Karpas-422 (cell line): ENCODE measurements at places on chromosomes 6 and 20. TPM values are rescaled to one million over a fixed set of nuclear protein-coding genes. Genes with fewer than 3 reads are reported as not detected.

Gene MATN4
- total RNA-seq = not detected in 2 replicates

DNA sequence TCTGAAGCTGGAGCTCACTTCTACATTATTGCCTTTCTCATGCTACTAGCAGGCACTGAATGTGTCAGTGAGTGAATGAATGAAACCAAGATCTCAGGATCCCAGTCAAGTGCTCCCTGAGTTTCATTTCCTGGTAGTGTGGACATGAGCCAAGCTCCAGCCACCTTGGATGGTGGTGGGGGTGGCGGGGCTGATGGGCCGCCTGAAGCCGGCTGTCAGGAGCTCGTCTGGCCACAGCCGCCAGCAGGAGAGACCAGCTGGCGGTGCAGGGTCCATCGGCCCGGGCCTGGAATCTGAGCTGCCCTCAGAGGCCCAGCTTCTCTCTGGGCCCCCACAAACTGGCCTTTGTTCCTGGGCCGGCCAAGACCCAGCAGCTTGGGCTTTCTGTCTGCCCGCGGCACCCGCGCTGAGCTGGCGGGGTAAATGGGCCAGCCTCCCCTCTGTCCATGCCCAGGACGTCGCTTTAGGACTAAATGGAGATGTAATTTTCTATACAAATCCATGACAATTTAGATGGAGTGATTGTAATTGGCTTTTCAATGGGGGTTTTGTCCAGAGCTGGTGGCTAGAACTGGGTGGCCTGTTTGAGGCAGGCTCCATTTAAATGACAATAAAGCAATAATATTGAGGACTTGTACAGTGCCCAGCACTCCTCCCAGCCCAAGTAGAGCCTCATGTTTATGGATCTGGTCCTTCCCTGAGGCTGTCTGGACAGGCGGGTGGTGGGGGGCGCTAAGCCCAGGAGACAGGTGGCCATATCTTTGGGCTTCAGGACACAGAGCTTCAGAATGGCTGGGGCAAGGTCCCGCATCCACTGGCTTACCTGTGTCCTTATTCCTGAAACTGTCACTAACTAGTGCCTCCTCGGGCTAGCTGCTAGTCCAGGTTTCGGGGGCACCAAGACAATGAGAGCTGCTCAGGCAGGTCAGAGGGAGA, 43.5 kb downstream of the NOL4L start:
- DNase-seq = no peak

Gene SPO11
- total RNA-seq = not detected in 2 replicates

DNA sequence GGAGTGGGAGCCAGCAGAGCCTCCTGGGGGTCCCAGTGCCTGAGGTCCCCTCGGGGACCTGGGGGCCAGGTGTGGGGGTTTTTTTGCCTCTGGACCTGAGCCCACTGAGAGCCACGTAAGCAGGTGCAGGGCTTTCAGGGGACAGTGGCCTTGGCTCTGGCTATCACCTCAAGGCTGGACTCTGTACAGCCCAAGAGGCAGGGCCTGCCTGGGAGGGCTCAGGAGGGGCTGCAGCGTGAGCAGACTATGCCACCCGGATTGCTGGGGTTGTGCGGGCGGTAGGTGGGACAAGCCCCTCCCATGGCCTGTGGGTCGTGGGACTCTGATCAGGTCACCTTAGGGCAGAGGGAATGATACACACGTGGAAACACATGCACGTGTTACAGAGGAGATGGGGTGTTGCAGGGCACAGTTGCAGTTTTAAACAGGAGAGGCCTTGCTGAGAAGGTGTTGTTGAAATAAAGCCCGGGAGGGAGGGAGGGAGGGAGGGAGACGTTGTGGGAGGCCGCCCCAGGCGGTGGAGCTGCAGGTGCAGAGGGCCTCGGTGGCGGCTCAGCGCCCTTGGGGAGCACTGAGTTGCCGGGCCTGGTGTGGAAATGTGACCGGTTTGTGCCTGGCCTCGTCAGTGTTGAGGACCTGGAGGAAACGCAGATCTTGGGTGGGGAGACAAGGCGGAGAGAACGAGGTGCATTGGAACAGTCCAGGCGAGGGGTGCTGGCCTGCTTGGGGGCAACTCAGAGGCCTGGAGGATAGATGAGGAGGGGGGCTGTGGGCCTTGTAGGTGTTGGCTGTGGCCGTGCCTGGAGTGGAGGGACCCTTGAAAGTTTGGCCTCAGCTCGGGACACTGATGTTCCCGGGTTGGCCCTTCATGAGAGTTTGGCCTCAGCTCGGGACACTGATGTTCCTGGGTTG, 2.3 kb downstream of the TCEA2 start:
- peak; percentile 84 for DNase-seq

Gene AGPAT4
- total RNA-seq = 2.1 and 6.2 TPM in 2 replicates

DNA sequence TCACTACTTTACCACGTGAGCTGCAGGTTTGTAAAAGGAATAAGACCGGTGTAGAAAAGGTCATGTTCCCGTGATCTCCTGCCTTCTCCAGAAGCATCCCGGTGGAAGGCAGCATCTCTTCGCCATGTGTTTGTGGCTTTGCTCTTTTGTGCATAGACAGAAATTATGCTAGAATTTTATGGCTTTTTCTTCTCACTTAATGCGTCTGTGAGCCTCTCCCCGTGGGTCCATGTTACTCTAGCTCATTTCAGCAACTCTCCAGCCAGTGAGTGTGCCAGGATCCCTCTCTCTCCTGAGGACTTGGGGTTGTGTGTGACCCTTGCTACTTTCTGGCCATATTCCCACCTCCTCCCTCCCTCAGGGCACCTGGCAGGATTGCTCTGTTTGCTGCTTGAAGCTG, 289.5 kb downstream of the CDH4 start:
- no peak for DNase-seq

Gene BFSP1
- total RNA-seq = not detected in 2 replicates

DNA sequence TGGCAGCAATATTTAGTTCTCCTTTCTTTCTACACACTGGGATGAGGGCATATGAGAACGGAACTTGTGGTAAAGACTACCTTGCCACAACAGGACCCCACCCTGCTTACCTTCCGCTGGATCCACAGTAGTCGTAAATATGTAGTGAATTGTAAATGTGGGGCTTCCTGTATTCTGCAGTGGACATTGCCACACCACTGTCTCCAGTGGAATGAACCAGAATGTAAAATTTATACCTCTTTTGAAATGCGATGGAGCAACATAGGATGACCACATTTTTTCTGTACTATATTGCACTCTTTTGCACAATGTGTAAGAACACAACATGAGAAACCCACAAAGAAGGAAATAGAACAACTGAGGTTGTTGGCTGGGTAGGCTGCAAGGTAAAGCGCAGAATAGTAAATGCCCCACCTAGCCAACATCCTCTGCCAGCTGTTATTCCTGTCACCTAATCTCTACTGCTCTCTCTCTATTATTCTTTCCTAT, 16.1 kb upstream of the RIPOR2 start:
- DNase-seq = no peak

- no peak for DNase-seq
These were observed 218.8 kb upstream of the RNF24 start for GRCh38 chr20:4234128-4234527.

- no peak for DNase-seq
These were observed 17.4 kb upstream of the LSM14B start for GRCh38 chr20:62104791-62105345.

DNA sequence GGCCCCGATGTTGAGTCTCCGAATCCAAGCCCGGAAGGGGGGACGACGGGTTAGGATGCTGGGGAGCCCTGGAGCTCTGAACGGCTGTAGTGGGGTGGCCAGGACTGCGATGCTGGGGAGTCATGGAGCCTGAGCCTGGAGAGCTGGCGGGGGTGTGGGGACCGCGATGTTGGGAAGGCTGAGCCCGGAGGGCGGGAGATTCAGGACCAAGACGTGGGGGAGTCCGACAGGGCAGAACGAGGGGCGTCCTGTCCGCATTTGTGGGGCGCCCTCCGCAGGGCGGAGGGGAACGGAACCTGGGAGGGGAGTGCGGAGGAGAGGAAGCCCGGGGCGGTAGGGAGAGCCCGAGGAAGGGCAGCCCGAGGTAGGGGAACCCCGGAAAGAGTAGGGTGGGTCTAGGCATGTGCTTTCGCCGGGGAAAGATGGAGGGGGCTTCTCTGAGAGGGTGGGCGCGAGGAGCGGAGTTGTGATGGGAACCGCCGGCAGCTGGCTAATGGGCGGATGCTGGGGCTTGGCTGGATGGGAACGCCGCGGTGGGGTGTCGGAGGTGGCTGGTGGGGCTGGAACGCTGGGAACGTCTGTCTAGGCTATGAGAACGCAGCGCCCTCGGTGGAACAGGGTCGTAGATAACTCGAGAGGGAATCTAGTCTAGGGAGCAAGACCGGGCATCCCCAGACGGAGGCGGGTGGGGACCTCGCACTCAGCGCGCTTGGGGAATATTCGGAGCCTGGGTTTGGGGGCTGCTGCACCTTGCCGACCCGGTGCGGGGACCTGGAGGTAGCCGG, 684 bp downstream of the PAQR8 start:
- DNase-seq = peak; percentile 67

GRCh38 chr6:93350774-93351173, 68.6 kb downstream of the EPHA7 start:
- DNase-seq = no peak

Gene SIRPG
- total RNA-seq = not detected in 2 replicates

DNA sequence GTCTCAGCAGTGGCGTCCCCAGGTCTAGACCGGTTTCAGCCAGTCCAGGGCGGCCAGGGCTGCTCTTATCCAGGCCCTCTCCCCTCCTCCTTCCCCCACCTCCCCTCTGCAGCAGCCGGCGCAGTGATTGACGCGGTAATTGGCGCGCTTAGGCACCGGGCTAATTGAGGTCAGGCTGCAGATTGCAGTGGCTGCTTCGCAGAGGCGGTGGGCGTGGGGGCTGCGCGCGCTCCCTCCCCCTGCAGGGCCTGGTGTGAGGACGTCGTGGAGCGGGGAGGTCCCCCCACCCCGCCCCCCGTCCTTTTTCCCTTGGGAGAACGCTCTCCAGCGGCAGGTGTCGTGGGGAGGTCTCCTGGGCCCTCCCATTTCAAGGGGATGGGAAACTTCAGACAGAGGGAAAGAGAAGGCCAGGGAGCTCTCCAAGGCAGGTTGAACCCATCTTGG, 70.4 kb upstream of the BLCAP start:
- DNase-seq = no peak

- no peak for DNase-seq
These were observed 24.9 kb upstream of the HDGFL1 start for GRCh38 chr6:22544476-22544875.
